Activated effector memory CD4-positive, alpha-beta T cell treated with Interleukin-2 at 50 U/mL for 16 hours (primary cell): ENCODE measurements at places on chromosomes 4 and X.
A peak's percentile ranks its signal among the peaks of the same experiment; 100 is the strongest.

GRCh38 chr4:112923516-112923915 is 125.9 kb upstream of the ANK2 start:
- no peak for DNase-seq

DNA sequence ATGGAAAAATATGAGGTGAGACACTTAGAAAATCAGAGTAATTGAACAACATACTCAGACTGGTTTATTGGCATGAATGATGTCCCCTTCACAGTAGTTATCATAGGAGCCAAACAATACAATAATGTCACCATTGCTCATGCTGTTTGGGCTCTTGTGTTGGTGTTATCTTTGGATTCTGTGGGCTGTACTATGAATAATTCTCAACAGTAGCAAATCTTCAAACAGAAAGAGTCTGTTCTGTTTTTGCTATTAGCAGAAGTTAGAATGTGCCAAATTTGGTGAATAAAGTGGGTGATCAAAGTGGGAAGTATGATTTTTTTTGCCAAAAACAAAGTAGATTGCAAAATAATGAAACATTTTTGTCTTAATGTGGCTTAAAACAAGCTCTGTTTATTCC is 58.3 kb downstream of the GRID2 start:
- no peak for DNase-seq

GRCh38 chrX:100368167-100368566 is 41.9 kb downstream of the PCDH19 start:
- DNase-seq, result no peak

DNA sequence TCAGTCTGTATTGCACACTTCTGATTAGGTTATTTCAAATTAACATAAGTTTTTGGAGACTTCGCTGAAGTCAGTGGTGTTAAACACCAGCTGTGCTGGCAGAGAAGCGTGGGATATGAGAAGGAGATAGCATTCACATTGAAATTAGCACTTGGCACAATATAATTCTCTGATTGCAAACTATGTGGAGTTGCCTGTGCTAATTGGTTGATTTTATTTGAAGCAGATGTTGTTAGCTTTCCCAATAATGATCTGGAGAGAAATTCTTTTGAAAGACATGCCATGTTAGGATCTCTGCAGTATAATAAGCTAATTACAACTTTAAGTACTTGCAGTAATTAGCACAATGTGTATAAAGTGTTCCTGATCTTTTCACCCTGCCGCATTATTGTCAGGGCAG is 367.4 kb upstream of the ARX start:
- DNase-seq, result no peak

DNA sequence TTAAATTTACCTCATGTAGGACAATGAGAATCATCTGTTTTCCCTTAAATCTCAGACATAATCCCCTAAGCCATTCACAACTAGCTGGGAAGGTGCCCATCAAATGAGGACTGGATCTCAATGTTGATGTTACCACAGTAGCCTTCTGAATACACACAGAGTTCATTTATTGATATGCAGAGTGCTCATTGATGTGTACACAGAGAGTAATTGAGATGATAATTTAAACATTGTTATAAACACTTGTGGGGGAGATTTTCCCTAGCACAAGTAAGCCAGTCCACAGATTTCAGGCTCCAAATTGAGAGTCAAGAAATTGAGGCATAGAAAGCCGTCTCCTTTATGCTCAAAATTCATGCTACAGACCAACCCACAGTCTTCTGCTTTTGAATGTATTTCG is 273.4 kb upstream of the TRPC5 start:
- DNase-seq, result no peak

DNA sequence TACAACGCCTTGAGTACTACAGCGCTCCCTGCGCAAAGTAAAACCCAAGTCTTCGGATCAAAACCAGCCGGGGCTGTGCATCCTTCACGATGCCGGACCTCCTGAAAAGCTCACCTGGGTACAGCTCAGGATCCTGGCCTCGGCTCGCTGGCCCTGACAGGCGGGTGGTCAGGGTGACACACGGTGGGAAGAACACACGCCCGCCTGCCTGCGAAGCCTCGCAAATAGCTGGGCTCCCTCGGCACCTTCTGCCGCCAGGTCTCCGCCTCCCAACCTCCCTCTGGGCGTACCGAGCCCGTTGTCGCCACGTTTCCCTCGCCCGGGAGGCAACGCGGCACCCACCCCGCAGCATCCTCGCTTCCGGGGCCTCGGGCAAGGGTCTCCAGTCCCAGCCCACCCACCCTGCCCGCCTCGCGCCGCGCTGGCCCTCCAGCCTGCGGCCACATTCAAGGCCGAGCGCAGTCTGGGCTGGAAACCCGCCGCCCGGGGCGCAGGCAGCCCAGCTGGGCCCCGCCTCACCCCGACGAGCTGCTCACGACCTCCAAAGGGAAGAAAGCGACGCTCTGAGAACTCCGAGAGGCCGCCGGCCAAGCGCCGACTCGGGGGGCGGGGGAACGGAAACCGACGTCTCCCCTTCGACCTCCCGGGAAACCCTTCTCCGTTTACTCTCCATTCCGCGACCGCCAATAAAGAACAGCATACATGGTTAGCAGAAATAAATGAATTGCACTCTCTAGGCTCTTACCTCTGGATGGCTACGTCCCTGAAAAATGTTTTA is 511 bp downstream of the PPM1K start:
- DNase-seq, result peak; percentile 58

GRCh38 chrX:14032406-14032805 is 2.7 kb upstream of the GEMIN8 start:
- peak; percentile 15 for DNase-seq

GRCh38 chr4:176191974-176192373 is 3.4 kb downstream of the SPATA4 start:
- DNase-seq, result no peak

GRCh38 chrX:15511563-15511962 is 11.0 kb downstream of the BMX start:
- no peak for DNase-seq
